ENCODE measurements at places on chromosomes 1 and 21. TPM values are rescaled to one million over a fixed set of nuclear protein-coding genes. Genes with fewer than 3 reads are reported as not detected.

The FMO5 gene
- total RNA-seq: 68.6 TPM

The COL11A1 gene
- total RNA-seq: 0.52 TPM

The ESRRG gene
- 18.7 TPM for total RNA-seq

The LIN28A gene
- not detected for total RNA-seq

The HRNR gene
- total RNA-seq: not detected

The OLIG2 gene
- not detected for total RNA-seq

The SLAMF6 gene
- total RNA-seq: 0.52 TPM

The STX12 gene
- 26.7 TPM for total RNA-seq

The ACOT11 gene
- 3.9 TPM for total RNA-seq

The LCE3D gene
- not detected for total RNA-seq

The ADAMTS5 gene
- total RNA-seq: 3.6 TPM

The AIRE gene
- 1.0 TPM for total RNA-seq

The FAM177B gene
- total RNA-seq: 3.4 TPM

The SERTAD4 gene
- 1.0 TPM for total RNA-seq

The HTR1D gene
- total RNA-seq: not detected
